ENCODE measurements at places on chromosomes 12 and 14.

- no peak for DNase-seq
These were observed 27.7 kb downstream of the WBP11 start for GRCh38 chr12:14775636-14775980.

DNA sequence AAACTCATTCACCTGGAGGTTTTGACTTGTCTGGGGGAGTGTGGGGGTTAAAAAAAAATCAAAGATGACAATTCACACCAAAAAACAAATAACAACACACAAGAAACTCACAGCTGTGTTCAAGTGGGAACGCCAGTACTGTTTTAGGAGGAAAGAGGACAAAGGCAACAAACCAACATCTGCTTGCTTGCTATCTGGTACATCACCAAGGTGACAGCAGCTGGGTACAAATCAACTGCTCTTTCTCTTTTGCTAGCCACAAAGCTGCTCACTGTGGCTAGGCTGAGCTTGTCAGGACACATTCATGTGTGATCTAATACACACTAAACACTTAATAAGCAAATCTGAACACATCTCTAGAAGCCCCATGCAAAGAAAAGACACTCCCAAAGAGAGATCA lies 128.0 kb upstream of the RAP1B start:
- no peak for DNase-seq

GRCh38 chr12:110794623-110795280 lies 52.0 kb upstream of the CCDC63 start:
- DNase-seq: no peak

GRCh38 chr12:42361909-42362646 lies 36.1 kb downstream of the PPHLN1 start:
- DNase-seq: no peak

GRCh38 chr12:3148366-3149000 lies 71.3 kb downstream of the TSPAN9 start:
- no peak for DNase-seq

GRCh38 chr12:78799649-78800048 lies 64.9 kb upstream of the SYT1 start:
- no peak for DNase-seq

DNA sequence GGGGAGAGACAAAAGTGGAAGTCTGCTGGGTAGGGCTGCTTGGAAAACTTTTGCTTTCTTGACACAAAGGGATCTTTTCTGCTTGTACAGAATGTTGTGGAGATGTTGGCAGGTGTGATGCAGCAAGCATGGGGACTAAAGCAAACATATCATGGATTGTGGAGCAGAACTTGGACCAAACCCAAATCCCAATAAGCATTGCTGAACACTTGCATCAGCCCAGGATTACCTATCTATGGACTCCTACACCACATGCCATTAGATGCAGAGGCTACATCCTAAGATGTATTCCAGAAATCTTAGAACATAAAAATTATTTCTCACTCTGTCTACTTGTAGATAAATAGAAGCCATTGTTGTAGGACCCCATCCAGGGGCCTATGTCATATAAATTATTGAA lies 44.7 kb upstream of the RERG start:
- no peak for DNase-seq

DNA sequence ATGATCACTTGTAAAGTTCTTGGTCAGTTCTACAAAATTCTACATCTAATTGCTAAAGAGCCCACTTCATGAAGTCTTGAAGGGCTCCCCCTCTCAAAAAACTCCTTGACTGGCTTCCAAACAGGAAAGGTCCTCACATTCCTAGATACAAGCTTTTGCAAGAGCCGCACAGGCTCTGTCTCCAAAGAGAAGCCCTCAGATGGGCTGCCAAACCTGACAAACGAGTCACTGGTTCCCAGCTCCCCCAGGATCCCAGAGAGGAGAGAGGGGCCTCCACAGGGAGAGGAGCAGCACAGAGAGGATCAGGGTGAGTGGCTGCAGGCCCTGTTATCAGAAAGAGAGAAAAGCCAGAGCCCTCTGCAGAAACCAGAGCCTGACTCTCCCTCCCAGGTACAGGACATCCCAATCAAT lies 5.8 kb downstream of the NID2 start:
- no peak for DNase-seq

DNA sequence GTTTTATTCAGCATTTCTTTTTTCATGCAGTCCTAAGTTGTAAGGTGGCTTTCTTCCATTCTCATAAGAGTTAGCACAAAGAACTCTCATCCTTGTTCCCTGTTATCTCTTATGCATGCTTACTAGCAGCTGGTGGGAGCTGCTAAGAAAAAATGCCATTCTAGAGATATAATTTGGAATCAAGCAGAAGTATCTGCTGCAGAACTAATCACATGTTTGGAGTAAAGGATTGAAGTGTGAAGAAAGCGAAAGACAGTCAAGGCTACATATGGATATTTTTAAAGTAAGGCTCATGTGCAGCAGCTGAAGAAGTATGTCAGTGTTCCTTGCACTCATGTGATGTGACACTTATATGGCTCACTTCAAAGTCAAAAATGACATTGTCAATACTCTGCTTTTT lies 116.2 kb upstream of the PCED1B start:
- DNase-seq: no peak

DNA sequence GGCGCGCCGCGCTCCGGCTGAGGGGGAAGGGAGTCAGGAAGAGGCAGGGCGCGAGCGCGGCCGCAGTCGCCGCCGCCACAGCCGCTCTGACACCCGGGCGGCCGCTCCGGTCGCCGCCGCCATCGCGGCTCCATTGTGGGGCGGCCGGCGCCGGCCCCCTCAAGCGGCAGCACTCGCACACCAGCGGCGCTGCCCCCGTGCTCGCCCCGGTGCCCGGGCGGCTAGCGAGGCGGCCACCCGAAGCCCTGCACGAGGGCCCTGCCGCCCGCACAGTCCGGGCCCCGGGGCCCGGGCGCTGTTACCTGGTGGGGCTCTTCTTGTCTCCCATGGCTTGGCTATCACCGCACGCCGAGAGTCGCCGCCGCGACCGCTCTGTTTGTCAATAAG lies 202 bp downstream of the YAF2 start:
- no peak for DNase-seq

DNA sequence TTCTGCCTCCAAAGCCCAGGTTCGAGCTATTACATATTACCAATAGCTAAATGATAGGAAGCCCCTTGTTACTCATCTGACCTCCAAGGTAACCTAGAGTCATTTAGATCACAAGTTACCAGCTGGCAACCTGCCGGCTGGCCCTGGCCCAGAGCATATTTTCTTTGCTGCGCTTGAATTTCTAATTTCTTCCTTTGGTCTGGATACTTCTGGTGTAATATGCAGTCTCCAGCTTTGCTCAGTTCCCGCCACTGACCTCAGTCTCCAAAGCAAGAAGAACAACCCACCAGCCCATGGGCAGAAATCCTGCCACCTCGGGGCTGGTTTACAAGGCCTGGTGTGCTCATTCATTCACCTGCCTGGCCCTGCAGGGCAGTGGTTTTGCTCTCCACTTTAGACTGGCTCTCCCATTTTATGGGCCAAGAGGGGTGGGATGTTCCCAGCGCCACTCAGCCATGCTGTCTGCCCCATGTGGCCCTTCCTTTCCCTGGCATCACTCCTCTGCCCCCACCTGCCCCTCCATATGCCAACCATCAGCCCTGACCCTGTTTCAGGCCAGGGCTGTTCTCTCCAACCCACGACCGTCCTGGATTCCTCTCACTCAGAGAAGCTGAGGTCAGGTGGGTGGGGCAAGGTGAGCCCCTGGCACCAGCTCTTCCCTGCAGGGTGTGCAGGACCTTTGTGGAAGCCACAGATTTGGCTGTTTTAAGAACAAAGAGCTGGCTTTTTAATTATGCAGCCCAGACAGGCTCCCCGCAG lies 76.0 kb downstream of the PRIMA1 start:
- no peak for DNase-seq

DNA sequence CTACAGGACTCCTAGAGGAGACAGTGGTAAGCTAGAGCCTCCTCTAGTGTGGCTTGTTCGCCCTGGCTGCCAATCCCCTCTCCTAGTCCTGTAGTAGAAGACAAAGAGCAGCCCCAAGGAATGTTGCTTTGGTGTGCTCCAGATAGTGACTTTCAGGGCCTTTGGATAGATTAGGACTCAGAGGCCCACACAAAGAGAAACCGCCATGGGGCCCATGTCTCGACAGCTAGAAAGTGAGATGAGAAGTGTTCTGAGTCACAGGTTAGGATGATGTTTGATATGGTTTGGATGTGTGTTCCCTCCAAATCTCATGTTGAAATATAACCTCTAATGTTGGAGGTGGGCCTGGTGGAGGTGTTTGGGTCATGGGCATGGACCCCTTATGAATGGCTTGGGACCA lies 51.8 kb upstream of the JDP2 start:
- no peak for DNase-seq

DNA sequence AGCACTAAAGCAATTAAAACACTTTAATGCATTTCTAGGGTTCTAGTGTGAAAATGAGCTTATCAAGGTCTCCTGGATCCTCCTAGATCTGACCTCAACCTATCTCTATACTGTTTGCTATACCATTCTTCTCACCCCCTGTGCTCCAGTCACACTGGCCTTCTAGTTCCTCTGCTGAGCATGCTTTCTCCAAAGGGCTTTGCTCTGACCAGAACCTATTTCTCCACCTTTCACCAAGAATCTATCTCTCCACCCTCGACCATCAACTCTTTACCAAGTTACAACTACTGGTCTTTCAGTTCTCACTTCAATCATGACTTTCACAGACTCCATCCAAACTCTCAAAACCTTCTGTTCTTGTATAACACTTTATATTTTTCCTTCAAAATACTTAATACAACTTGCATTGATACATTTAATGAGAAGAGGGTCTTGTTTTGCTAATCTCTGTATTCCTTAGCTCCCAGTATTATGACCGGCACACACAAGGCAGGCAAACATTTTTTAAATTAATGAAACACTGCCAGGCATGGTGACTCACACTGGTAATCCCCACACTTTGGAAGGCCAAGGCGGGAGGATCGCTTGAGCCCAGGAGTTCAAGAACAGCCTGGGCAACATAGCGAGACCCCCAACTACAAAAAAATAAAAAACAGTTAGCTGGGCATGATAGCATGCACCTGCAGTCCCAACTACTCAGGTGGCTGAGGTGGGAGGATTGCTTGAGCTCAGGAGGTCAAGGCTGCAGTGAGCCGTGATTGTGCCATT lies 22.8 kb downstream of the PPP1R12A start:
- peak; percentile 50 for DNase-seq

GRCh38 chr12:45388545-45388944 lies 172.7 kb downstream of the ANO6 start:
- DNase-seq: peak; percentile 34

- DNase-seq: no peak
These were observed 235.1 kb upstream of the DIO2 start for GRCh38 chr14:80446356-80446755.

- no peak for DNase-seq
These were observed 853.0 kb downstream of the TRHDE start for GRCh38 chr12:73125148-73125547.

GRCh38 chr12:6301721-6302120 lies 8.8 kb upstream of the PLEKHG6 start:
- DNase-seq: no peak

- DNase-seq: no peak
These were observed 19.8 kb upstream of the KCNA5 start for GRCh38 chr12:5023842-5024241.

- no peak for DNase-seq
These were observed 223.8 kb downstream of the VRK1 start for GRCh38 chr14:97021001-97021400.

DNA sequence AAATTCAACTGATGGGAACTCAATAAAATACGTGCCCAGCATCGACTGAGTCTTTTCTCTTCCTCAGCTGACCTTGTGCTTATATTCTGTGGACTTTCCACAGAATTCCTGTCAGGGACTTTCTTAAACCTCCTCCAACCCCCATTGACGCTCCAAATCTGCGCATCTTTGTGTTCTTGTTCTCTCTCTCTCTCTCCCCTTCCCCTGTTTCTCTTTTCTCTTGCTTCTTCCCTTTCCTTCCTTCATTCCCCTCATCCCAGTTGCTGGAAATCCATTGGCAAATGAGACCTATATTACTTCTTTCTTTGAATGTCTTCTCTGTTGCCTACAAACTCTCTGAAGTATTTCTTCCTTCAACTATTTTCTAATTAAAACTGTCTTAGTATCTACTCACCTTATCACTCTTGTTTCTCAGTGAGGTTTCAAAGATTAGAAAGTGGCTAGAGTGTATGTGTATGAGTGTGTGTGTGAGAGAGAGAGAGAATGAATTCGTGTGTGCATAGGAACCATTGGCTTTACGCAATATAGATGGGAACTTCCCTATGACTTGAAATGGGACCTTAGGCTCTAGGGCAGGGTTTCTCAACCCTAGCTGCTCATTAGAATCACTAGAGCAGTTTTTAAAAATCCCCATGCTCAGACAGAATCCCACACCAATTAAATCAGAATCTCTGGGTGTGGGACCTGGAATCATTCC lies 41.8 kb upstream of the DHRS7 start:
- DNase-seq: no peak

- DNase-seq: peak; percentile 60
These were observed 341.4 kb downstream of the ADAMTS20 start for GRCh38 chr12:43210485-43211192.

DNA sequence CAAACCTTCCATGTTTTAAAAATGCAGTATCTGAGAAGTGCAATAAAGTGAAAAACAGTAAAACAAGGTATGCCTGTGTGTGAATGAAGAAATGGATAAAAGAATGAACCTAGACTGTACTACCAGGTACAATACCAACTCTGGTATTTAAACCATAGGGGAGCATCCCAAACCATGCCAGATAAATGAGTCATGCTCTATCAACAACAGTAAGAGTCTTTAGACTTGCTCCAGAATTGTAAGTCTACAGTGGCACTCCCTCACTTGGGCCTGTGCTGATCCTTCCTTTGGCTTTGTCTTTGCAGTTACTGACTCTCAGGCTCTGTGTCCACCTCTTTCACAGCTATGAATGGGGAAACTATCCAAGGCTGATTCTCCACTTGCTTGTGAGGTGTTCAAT lies 38.1 kb downstream of the BBS10 start:
- DNase-seq: peak; percentile 63

- DNase-seq: no peak
These were observed 336.8 kb upstream of the TMEM132C start for GRCh38 chr12:127930122-127930521.

- DNase-seq: no peak
These were observed at the start of gene FAIM2 for GRCh38 chr12:49903700-49904423. TSS of gene FAIM2 (minus strand) at chr12:49903900. CDS start at chr12:49903792, 108 bp downstream.

- DNase-seq: peak; percentile 52
These were observed 404.8 kb downstream of the ATP23 start for GRCh38 chr12:58346032-58346632.

All from HT1080 (cell line).